Heart left ventricle (tissue), 16 donors: ENCODE measurements at places on chromosomes 2 and 18. TPM values are rescaled to one million over a fixed set of nuclear protein-coding genes. Genes with fewer than 3 reads are reported as not detected.

ANKRD30B gene
- not detected for total RNA-seq

SLC38A11 gene
- 0.47 TPM for total RNA-seq

DNA sequence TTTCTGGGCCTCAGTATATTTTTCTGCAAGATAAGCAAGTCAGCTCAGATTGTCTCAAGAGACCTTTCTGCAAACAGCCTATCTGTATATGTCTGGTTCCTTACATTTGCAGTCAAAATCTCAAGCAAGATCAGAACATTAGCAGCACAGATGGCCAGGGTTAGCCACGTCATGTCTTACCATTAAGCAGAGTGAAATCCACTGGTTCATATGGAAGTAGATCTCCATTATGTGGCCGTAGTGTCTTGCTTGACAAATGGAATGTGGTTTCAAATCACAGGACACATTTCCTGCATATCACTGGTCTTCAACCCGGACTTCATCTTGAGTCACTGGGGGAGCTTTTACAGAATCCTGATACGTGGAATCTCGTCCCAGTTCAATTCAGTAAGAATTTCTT, 500.2 kb downstream of the FBXO15 start:
- H3K4me1 ChIP-seq, result no peaks in the 10 kb centered on the region
- DNase-seq, result no peak
- no peak overlapping the region for H3K27ac ChIP-seq
- no peaks in the 10 kb centered on the region for H3K36me3 ChIP-seq
- H3K27me3 ChIP-seq, result no peaks in the 10 kb centered on the region

MOGAT1 gene
- total RNA-seq, result 0.40 TPM

PLA2R1 gene
- total RNA-seq, result 1.1 TPM

RAMP1 gene
- 201 TPM for total RNA-seq

DNA sequence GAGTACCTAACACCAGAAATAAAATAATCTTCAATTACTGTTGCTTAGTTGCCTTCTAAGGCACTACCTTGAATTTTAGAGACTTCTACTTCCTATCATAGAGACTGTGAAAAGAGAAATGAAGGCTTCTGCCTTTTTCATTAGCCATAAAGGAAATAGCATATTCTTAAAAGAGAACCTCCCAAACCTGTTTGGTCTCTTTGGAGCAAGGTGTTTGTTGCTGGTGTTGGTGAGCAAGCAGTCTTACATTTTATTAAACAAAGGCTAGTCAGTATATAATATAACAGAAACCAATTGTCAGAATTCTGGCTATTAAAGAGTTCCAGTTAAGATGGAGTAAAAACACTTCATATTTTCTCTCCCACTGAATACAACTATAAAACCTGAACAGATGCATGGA, 116.4 kb downstream of the TAF4B start:
- no peak overlapping the region for H3K27ac ChIP-seq
- H3K27me3 ChIP-seq, result no peaks in the 10 kb centered on the region
- no peaks in the 10 kb centered on the region for H3K36me3 ChIP-seq
- DNase-seq, result no peak
- H3K4me3 ChIP-seq, result no peak overlapping the region
- no peaks in the 10 kb centered on the region for H3K4me1 ChIP-seq

GRCh38 chr2:156944871-156945270, 312.6 kb upstream of the GALNT5 start:
- no peaks in the 10 kb centered on the region for H3K27me3 ChIP-seq
- no peaks in the 10 kb centered on the region for H3K36me3 ChIP-seq
- DNase-seq, result no peak
- no peak overlapping the region for H3K4me3 ChIP-seq
- no peaks in the 10 kb centered on the region for H3K4me1 ChIP-seq

MXD1 gene
- total RNA-seq, result 3.5 TPM

DUSP2 gene
- total RNA-seq, result 3.1 TPM
